ENCODE measurements at places on chromosomes 1 and 21.
A peak's percentile ranks its signal among the peaks of the same experiment; 100 is the strongest.

DNA sequence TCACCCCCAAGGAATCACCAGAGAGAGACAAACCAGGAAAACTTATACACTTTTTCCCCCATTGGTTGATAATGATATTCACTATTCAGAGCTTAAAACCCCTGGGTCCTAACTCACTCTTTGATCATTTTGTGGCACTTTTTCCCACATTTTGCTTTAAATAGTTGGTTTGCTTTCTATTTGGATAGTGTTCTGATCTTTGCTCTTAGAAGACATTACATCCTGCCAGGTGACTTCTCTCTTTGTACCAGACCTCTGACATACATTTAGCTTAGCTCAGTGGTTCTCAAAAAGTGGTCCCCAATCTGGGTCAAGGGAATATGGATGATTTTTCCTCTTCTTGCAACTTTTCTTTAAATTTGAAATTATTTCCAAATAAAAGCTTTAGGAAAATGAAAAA is 228.4 kb downstream of the RPS6KC1 start:
- no peak for DNase-seq

DNA sequence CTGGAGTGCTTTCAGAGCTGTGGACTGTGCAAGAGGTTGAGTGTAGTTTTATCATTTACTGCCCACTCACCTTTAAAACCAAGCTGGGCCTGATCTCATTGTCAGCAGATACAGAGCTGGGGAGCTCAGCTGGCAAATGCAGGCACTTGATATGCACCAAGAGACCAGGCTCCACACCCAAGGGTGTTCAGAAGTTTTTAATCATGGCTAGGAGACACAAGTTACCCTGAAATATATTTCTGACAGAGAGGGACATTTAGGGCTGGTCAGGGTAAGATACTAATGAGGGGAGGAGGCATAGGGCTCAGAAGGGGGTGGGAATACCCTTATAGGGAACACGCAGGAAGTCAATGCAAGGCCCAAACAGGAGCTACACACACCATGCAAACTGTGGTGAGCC is 153.7 kb downstream of the ELAVL4 start:
- DNase-seq, result no peak

- no peak for DNase-seq
These were observed 2.7 kb downstream of the COL8A2 start for GRCh38 chr1:36122062-36123030.

GRCh38 chr1:184193451-184193850 is 141.9 kb downstream of the TSEN15 start:
- no peak for DNase-seq

- DNase-seq, result peak; percentile 20
These were observed 1.2 kb upstream of the KIRREL1 start for GRCh38 chr1:157992031-157992832.

DNA sequence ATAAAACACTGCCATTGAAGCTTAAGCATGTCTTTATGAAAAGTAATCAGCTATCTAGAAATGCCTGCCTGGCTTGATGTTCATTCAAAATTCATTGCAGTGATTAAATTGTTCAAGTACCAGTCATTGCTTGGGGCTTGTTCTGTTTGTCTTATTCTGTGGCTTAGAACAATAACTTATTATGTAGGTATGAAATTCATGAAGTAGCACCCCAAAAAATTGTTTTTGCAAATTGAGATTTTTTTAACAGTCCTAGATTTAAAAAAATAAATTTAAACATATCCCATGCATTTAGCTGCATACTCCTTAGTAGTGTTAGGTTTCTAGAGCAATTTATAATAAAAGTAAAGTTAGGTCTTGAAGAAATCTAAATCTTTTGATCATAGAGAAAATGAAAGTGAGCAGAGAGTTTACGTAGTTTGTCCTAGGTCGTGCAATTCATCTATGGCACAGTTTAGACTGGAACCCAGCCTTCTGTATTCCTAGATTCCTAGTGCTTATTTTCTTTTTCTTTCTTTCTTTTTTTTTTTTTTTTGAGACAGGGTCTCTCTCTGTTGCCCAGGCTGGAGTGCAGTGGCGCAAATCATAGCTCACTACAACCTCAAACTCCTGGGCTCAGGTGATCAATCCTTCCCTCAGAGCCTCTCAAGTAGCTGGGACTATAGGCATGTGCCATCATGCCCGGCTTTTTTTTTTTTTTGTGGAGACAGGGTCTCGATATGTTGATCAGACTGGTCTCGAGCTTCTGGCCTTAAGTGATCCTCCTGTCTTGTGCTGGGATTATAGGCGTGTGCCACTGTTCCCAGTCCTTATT is 9.3 kb downstream of the MIER1 start:
- DNase-seq, result no peak

- no peak for DNase-seq
These were observed 43.4 kb downstream of the PTGS2 start for GRCh38 chr1:186636786-186637185.

DNA sequence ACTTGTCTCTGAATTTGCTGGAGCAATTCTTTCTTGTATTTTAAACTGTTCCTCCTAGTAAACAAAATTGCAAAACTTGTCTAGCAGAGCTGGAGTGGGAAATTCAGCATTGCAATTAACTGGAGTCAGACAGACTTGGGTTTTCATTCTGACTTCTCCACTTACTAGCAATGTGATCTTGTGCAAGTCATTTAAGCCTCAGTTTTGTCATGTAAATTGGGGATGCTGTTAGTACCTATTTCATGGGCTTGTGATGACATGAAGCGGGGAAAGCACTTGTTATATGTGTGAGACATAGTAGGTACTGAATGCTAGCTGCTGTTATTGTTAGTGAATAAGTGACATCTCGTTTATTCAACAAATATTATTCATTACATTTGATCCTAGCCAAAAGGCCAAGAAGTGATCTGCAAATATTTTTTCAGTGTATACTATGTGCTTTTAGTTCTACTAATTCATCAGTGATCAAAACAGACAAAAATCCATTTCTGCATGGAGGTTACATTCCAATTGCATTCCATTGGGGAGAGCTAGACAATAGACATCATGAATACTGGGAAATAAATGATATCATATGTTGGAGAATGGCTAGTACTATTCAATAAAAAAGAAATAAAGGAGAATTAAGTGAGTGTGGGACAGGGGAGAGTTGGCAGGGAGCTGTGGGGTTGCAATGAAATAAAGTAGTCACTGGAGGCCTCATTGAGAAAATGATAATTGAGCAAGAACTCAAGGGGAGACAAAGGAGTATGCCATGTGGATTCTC is 47.1 kb downstream of the CACHD1 start:
- no peak for DNase-seq

GRCh38 chr1:221069178-221069903 is 190.1 kb downstream of the HLX start:
- DNase-seq, result no peak

DNA sequence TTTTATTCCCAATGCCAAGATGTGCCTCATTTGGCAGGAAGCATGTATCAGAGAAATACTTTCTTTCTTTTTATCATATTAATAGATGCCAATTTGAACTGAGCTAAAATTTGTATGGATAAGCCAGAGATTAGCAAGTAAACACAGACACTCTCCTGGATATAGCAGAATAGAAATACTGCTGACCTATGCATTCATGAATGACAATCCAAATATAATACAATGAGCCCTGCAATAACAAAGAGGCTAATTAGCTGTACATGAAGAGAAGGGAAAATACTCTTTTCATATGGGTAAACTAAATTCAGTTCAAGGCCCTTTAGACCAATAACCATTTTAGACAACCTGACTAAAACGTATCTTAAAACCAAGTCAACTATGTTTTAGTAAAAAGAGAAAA is 388.1 kb upstream of the NR5A2 start:
- DNase-seq, result no peak

GRCh38 chr21:18147678-18148077 is 97.0 kb upstream of the CHODL start:
- DNase-seq, result no peak

Data from stimulated activated CD4-positive, alpha-beta T cell treated with anti-CD3 and anti-CD28 coated beads, Interleukin-15, amount 100 ng/mL, for 1 hour (primary cell).